Activated CD4-positive, CD25-positive, alpha-beta regulatory T cell (primary cell): ENCODE measurements at places on chromosomes 7 and 10.

GRCh38 chr7:29130096-29130495 is 16.2 kb downstream of the CPVL start:
- no peak for DNase-seq

DNA sequence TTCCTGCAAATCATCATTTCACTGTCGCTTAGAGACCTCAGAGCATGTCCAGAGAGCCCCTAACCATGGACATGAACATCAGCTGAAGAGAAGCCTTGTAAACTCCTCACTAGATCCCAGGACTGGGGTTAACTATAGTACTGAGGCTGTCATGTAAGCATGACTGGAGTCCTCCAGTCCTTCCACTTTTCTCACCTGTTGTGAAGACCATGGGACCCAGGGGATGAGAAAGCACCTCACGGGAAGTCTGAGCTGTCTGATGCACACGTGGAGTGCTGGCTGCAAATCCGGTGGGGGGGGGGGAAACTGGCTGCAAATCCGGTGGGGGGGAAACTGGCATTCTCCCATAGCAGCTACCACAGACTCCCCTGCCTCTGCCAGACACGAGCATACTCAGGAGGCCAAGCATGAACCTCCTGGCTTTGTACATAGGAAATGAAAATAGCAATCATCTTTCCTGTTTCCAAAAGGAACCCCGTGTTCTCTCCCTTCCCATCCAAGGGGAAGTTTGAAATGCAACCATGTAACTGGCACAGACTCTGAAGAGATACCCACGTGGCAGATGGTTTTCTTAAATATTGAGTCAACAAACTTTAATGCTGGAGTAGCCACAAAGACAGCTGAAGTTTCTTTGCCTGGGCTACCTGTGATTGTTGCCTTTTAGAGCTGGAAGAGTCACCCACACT is 261.4 kb downstream of the ZMYND11 start:
- no peak for DNase-seq

DNA sequence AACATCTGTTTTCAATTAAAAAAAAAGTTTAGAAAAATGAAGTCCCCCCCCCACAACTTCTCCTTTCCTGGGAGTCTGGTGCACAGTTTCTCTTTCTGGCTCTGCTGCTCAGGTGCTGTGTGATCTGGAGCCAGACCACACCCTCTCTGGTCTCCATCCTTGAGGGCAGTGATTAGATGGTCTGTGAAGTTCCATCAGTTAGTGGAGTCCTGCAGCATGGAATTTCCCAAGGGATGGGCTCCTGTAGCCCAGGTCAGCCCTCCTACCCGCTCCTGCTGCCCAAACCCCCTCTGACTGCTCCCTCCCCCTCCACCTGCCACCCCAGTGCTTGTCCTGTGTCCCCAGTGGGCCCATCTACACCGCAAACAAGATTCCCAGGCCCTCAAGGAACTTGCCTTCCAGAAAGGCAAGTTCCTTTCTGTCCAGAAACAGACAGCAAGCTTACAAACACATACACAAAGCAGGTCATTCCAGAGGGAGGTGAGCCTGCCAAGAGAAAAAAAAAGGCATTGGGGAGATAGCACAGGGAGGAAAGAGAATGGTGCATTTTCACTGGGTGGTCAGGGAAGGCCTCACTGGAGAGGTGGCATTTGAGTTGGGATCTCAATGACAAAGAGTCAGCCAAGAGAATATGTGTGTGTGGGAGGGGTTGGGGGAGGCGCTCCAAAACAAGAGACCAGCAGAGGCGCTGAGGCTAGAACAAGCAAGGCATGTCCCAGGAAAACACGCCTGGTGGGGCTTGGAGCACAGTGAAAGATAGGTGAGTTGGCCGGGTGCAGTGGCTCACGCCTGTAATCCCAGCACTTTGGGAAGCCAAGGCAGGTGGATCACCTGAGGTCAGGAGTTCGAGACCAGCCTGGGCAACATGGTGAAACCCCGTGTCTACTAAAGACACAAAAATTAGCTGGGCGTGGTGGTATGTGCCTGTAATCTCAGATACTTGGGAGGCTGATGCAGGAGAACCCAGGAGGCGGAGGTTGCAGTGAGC is 49.5 kb upstream of the SLC29A3 start:
- no peak for DNase-seq

DNA sequence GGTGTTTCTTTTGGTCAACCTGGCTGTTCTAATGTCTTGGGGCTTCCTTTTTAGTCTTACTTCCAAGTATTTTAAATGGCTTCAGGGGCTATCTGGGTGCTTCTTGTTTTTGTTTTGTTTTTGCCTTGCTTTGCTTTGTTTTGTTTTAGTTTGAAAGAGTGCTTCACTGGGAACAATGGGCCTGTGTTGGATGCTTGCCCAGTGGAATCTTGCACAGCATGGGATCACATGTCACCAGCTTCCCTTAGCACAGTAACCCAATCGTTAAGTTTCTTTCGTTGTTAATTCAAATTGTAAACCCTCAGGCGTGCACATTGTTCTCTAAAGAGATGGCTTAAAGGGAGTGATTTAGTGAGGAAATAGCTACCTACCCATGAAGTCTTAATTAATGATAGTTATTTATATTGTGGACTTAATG is 8.9 kb downstream of the COL17A1 start:
- DNase-seq: no peak

DNA sequence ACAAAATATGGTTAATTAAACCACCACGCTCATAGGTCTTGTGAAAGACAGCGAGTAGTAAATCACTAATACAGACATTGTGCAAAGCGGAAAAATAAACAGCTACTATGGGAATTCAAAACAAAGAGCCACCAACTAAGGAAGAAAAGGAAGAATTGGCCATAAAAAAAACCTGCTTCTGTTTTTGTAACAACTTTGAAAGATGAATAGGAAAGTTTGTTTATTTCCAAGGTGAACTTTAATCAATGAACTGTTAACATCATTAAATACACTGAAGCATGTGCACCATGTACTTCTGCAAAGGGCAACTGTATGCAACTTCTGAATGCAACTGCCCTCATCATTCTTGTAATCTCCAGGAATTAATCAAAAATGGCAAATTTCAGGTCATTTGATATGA is 651.1 kb downstream of the PARD3 start:
- no peak for DNase-seq

DNA sequence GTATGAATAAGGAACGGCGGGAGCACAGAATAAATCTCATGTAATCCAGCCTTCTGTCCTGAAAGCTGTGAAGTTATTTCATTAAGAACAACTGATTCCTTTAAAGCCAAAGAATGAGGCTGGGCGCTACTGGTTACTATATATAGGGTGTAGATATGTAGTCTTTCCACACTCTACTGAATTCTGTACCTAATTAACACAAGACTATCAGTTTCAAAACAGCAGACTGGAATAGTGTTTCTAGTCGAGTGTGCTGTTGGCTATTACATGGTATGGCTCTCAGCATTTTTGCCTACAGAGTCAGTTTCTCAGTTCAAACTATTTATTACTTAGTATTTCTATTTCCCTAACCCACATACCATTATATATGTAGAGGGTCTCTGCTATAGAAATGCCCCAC is 163.3 kb downstream of the THSD7A start:
- no peak for DNase-seq

- DNase-seq: no peak
Measured at GRCh38 chr10:5534051-5534821, 9.5 kb downstream of the CALML3 start.

DNA sequence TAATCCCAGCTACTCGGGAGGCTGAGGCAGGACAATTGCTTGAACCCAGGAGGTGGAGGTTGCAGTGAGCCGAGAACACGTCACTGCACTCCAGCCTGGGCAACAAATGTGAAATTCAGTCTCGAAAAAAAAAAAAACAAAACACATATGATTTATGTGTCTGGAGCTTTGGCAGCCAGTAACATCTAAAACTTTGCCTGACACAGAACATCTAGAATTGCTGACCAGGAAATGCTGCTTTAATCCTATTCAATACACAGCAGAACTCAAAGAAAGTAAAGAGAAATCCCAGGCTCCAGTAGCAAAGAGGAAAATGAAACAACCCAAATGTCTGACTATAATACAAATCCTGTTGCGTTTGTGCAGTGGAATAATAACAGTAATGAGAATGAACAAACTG is 4.5 kb upstream of the CCDC6 start:
- DNase-seq: no peak
